Tibial nerve (tissue), 4 donors: ENCODE measurements at places on chromosomes 6 and 20. TPM values are rescaled to one million over a fixed set of nuclear protein-coding genes. Genes with fewer than 3 reads are reported as not detected.

DNA sequence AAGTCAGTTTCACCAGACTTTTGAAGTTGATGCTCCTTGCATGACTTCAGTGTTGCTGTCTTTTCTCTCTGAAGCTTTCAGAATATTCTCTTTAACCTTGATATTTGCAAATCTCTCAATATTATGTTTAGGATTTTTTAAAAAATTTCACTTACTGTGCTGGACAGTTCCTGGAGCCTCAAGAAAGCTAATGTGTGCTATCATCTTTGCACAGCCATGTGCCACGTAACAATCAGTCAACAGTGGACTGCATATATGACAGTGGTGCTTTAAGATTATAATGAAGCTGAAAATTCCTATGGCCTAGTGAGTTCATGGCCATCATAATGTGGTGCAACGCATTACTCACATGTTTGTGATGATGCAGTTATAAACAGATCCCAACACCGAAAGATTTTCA lies 59.1 kb upstream of the OGFRL1 start:
- H3K27me3 ChIP-seq = no peaks in the 10 kb centered on the region
- no peak overlapping the region for H3K27ac ChIP-seq
- DNase-seq = no peak
- no peaks in the 10 kb centered on the region for H3K36me3 ChIP-seq

DNA sequence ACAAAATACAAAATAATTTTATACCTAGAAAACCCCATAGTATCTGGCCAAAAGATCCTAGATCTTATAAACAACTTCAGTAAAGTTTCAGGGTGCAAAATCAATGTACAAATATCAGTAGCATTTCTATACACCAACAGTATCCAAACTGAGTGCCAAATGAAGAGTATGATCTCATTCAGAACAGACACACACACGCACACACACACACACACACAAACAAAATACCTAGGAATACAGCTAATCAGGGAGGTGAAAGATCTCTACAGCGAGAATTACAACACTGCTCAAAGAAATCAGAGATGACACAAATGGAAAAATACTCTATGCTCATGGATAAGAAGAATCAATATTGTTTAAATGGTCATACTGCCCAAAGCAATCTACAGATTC lies 49.2 kb downstream of the TOMM6 start:
- no peaks in the 10 kb centered on the region for H3K27me3 ChIP-seq
- H3K36me3 ChIP-seq = no peaks in the 10 kb centered on the region
- H3K4me1 ChIP-seq = no peaks in the 10 kb centered on the region

DNA sequence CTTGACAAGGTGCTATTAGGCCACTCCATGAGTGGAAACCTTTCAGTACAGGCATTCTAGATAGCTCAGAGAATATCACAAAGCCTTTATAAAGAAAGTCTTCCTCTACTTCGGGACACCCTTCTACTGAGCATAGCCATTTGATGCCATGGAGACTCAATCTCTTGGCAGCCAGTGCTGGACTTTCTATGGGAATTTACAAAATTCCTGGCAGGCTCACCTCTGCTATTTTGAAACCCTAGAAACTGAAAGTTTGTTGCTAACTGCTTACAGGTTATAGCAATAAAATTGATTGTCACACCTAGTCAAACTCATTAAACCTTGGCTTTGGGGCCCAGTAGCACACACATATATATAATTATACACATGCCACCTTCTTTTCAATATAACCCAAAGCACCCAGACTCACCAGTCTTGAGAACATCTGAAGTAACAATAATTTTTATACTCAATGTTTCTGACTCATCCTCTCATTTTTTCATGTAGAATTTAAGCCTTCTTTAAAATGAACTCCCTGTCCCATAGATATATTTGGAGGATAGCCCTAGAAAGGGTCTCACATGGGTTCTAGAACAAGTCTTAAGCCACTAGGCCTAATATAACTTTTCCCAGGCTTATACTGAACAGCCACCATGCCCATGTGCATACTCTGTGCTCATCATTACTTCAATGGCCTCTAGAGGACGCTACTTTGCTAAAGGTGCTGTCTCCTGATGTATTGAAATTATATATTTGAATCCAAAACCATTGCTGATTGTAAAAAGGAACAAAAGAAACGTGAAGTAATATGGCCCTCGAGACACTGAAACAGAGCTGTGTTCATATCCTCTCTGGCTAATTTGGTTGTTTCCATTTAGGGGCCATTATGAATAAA lies 368.1 kb upstream of the MARCKS start:
- no peaks in the 10 kb centered on the region for H3K36me3 ChIP-seq
- H3K27ac ChIP-seq = no peak overlapping the region
- H3K4me3 ChIP-seq = no peak overlapping the region
- H3K27me3 ChIP-seq = no peaks in the 10 kb centered on the region
- H3K4me1 ChIP-seq = no peaks in the 10 kb centered on the region

The C6orf58 gene
- not detected for total RNA-seq

The CST4 gene
- total RNA-seq = not detected

The HFE gene
- 11.0 TPM for total RNA-seq

DNA sequence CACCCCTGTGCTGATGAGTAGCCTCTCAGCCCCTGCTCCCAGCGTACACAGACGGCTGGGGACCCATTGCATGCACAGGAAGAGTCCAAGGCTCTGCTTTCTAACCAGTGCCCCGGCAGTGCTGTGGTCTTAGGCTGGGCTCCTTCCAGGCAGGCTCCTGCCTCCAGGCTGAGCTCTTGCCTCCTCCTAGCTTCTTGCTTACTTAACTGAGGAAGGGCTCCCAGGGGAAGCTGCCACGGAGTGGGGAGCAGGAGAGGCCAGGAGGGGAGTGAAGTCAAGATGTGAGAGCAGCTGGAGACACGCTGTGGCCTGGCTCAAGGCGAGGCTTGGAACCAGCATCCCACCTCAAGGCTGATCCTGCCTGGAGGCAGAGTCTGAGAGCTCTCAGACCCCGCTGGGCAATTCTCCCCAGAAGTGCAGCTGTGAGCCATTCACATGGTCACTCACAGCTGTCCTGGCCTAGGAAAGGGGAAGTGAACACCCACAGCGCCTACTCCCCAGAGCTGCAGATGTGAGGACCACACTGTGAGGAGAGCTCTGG lies 141.0 kb downstream of the TBXT start:
- H3K27ac ChIP-seq = no peak overlapping the region
- no peak overlapping the region for H3K4me3 ChIP-seq
- DNase-seq = no peak

The TRIM10 gene
- not detected for total RNA-seq

DNA sequence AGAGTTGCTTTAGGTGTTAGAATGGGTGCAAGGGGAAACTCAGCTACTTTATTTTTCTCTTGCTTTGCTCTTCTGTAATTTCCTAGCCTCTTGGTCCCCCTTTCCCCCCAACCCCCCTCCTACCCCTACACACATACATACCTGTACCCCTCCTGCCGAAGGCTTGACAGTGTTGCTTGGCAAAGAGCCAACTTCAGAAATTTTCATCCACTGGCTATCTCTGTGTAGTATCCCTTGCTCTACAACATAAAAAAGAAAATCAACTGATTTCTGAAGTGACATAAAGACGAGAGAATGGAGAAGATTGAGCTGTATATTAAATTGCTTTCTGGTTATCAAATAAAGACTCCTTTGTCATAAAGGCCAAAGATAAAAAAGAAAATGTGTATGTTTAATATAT lies 498.1 kb upstream of the SOX4 start:
- H3K4me3 ChIP-seq = no peak overlapping the region
- H3K4me1 ChIP-seq = peaks cover 9% of the 10 kb centered on the region
- H3K27ac ChIP-seq = no peak overlapping the region

The TRIM40 gene
- not detected for total RNA-seq

GRCh38 chr6:48689498-48689897 lies 578.5 kb upstream of the PTCHD4 start:
- H3K27me3 ChIP-seq = no peaks in the 10 kb centered on the region
- no peaks in the 10 kb centered on the region for H3K36me3 ChIP-seq
- H3K27ac ChIP-seq = no peak overlapping the region
- H3K4me1 ChIP-seq = no peaks in the 10 kb centered on the region
- no peak for DNase-seq
- H3K4me3 ChIP-seq = no peak overlapping the region

GRCh38 chr6:161701056-161701455 lies 427.2 kb upstream of the AGPAT4 start:
- H3K36me3 ChIP-seq = no peaks in the 10 kb centered on the region
- H3K4me3 ChIP-seq = no peak overlapping the region
- no peaks in the 10 kb centered on the region for H3K27me3 ChIP-seq
- H3K27ac ChIP-seq = no peak overlapping the region
- DNase-seq = no peak

GRCh38 chr20:35013421-35014411 lies 58.0 kb downstream of the MYH7B start:
- H3K4me3 ChIP-seq = no peak overlapping the region
- H3K27me3 ChIP-seq = no peaks in the 10 kb centered on the region
- no peak for DNase-seq
- H3K4me1 ChIP-seq = no peaks in the 10 kb centered on the region

The ULBP2 gene
- total RNA-seq = not detected

- H3K36me3 ChIP-seq = no peaks in the 10 kb centered on the region
- H3K27ac ChIP-seq = no peak overlapping the region
- H3K27me3 ChIP-seq = no peaks in the 10 kb centered on the region
- no peaks in the 10 kb centered on the region for H3K4me1 ChIP-seq
- H3K4me3 ChIP-seq = no peak overlapping the region
- no peak for DNase-seq
Measured at GRCh38 chr6:97563529-97563928, 280.5 kb upstream of the MMS22L start.

DNA sequence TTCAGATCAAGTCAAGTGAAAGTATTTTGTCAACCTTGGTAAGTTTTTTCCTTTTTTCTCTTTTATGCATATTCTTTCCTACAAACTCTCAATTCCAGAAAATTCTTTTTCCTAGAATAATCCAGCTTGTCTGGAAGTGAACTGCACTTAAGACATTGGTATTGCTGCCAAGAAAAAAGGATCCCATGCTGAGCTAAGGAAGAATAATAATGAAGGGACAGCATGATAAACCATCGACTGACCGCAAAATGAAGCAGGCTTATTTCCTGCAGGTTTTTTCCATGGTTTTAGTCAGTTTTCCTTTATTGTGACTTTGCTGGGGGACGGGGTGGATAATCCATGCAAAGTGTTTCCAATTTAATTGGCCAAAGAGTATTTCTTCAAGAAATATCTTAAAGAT lies 857.6 kb upstream of the SLC35B3 start:
- H3K27ac ChIP-seq = no peak overlapping the region
- DNase-seq = no peak
- H3K36me3 ChIP-seq = no peaks in the 10 kb centered on the region
- H3K4me3 ChIP-seq = no peak overlapping the region
- H3K27me3 ChIP-seq = no peaks in the 10 kb centered on the region

- no peak for DNase-seq
- no peaks in the 10 kb centered on the region for H3K36me3 ChIP-seq
- no peak overlapping the region for H3K27ac ChIP-seq
- no peaks in the 10 kb centered on the region for H3K27me3 ChIP-seq
- no peak overlapping the region for H3K4me3 ChIP-seq
- no peaks in the 10 kb centered on the region for H3K4me1 ChIP-seq
Measured at GRCh38 chr6:56759521-56759920, 116.8 kb upstream of the DST start.

- H3K4me3 ChIP-seq = no peak overlapping the region
- DNase-seq = no peak
- H3K27ac ChIP-seq = peak overlapping the region; percentile 87
- peaks cover 6% of the 10 kb centered on the region for H3K4me1 ChIP-seq
Measured at GRCh38 chr6:108592371-108593337, 31.9 kb downstream of the FOXO3 start.

GRCh38 chr20:25148181-25148981 lies 47.1 kb upstream of the ENTPD6 start:
- H3K36me3 ChIP-seq = no peaks in the 10 kb centered on the region
- H3K4me1 ChIP-seq = peaks cover 5% of the 10 kb centered on the region
- H3K4me3 ChIP-seq = peak overlapping the region; percentile 46
- peak; percentile 51 for DNase-seq
- no peak overlapping the region for H3K27ac ChIP-seq
- H3K27me3 ChIP-seq = peaks cover 18% of the 10 kb centered on the region

The ETV7 gene
- 0.60 TPM for total RNA-seq

GRCh38 chr20:21523895-21524294 lies 10.0 kb upstream of the NKX2-2 start:
- H3K4me3 ChIP-seq = no peak overlapping the region
- H3K4me1 ChIP-seq = no peaks in the 10 kb centered on the region
- H3K27ac ChIP-seq = no peak overlapping the region

The CTCFL gene
- total RNA-seq = not detected

DNA sequence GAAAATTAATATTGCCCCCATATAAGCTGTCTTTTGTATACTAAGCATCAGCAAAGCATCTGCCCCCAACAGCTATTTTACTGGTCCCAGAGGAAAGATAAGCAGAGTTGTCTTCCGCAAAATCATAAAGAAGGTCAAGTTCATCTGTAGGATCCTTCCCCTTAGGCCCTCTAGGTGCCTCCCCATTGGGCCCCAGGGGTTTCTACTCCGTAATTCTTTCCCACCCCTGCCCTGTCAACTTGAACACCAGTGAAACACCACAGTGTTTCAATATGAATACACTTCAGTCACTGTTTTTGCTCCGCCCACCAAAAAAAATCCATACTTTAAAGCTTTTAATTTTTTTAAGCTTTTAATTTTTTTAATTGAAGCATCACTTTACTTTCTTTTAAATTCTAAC lies 159.2 kb downstream of the ATXN1 start:
- no peaks in the 10 kb centered on the region for H3K36me3 ChIP-seq
- no peak overlapping the region for H3K27ac ChIP-seq
- no peaks in the 10 kb centered on the region for H3K27me3 ChIP-seq
- H3K4me1 ChIP-seq = no peaks in the 10 kb centered on the region
- H3K4me3 ChIP-seq = no peak overlapping the region
- no peak for DNase-seq

DNA sequence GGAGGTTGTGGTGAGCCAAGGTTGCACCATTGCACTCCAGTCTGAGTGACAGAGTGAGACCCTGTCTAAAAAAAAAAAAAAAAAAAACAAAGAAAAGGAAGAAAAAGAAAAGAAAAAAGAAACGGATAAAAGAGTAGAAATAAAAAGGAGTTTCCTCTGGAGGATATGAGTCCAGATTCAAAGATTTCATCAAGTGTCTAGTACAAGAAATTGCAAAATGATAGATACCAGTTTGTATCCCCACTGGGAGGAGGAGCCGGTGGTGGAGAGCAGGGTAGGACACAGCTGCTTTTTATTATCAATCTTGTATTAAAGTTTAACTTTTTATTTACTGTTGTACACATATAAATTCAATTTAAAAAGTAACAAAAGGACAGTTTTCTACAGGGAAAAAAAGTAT lies 113.9 kb downstream of the BMP7 start:
- no peak for DNase-seq
- peaks cover 6% of the 10 kb centered on the region for H3K4me1 ChIP-seq
- H3K36me3 ChIP-seq = no peaks in the 10 kb centered on the region
- no peak overlapping the region for H3K27ac ChIP-seq
- H3K27me3 ChIP-seq = no peaks in the 10 kb centered on the region

DNA sequence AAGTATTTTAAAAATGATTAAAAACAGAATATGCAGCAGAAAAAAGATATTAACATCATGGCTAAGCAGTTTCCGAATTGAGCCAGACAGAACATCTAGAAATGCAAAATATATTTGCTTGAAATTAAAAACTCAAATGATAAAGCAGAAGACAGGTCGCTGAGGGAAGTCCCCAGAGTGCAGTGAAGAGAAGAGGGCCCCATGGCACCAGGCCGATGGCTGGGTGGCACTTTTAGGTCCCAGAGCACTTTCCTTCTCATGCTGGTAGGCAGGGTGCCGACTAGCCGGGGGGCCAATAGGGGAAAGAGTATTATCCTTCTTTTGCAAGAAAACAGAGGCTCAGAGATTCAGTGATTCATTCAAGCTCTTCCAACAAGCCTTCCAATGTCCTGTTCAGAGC lies 58.9 kb downstream of the MYH7B start:
- no peaks in the 10 kb centered on the region for H3K27me3 ChIP-seq
- H3K36me3 ChIP-seq = peaks cover 8% of the 10 kb centered on the region
- no peak for DNase-seq
- H3K27ac ChIP-seq = no peak overlapping the region
- H3K4me3 ChIP-seq = no peak overlapping the region
